NCI-H2171 treated with DMSO at 0.1 percent for 48 hours (cell line): ENCODE measurements at places on chromosomes 12 and 14.
A peak's percentile ranks its signal among the peaks of the same experiment; 100 is the strongest.

DNA sequence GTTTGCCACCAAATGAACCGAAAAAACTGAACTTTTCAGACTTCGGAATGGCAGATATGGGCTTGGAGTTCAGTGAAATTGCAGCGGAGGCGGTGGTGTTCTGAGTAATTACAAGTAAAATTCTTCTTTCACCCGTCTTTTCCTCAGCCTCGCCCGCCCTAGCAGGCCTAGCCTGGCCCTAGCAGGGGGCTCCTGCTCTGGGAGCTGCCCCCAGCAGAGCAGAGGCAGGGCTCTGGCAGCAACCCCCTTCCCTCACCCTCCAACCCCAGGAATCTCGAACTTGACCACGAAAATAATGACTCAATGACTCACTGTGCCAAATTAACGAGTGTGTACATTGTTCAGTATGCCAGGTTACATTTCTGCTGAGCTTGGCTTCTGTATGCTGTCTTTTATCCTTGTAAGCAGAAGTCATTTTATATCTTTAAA is 1.1 kb downstream of the PAPLN start:
- no peak for DNase-seq

DNA sequence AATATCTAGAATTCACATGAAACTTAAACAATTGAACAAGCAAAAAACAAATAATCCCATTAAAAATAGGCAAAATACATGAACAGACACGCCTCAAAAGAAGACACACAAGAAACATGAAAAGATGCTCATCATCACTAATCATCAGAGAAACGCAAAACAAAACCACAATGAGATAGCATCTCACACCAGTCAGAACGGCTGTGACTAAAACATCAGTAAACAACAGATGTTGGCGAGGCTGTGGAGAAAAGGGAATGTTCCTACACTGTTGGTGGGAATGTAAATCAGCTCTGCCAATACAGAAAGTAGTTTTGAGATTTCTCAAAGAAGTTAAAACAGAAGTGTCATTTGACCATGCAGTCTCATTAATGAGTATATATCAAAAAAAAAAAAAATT is 121.3 kb downstream of the PTPRO start:
- no peak for DNase-seq

- no peak for DNase-seq
These were observed 42.7 kb upstream of the OXA1L start for GRCh38 chr14:22723815-22724214.

DNA sequence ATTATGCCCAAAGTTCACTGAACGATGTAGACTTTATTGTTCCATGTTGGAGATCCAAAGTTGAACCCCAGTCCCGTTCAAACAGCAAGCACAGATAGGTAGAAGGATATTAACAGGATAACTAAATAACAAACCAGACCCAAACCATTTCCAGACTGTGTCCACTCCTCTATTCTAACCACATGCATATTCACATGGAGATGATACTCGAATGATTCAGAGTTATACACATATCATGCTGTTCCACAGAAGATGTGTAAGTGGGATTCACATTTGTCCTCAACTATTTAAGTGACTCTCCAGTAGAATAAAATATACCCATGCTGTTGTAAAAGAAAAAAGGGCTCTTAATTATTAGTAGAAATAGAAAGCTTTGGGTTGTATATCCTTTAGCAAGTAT is 185.9 kb downstream of the ITPR2 start:
- no peak for DNase-seq

GRCh38 chr14:50773632-50774541 is 57.1 kb downstream of the NIN start:
- peak; percentile 36 for DNase-seq

DNA sequence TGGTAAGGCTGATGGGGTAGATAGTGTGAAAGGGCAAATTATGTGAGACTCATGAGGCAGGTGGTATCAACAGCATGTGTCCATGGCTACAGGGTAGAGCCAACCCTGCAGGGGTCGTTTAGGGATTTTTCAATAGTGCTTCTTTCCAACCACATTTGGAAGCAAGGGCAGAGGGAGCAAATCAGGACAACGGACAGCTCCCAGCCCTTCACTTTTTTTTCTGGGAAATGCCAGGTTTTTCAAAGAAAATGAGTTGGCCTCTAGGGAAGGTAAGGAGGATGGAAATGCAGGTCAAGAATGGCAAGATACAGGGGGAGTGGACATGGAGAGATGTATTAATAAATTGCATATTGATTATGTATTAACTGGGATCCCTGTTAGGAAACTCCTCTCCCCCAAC is 4.9 kb upstream of the CMA1 start:
- DNase-seq: no peak

DNA sequence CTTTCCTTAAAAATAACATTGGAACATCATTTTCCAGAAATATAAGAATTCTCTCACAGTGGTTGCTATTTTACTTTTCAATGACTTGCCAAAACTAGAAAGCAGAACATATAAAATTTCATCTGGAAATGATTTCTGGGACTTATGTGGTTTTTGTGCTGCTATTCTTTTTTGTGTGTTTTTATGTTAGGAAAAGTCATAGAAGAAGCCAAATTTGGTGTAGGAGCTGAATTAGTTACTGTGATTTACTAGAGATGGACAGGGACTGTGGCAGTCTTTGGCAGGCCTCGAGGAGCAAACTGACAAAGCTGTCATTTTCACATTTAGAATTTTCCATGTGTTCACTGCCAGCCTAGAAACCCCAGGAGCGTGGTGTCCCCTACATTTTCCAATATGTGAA is 38.3 kb upstream of the LDHB start:
- DNase-seq: no peak

DNA sequence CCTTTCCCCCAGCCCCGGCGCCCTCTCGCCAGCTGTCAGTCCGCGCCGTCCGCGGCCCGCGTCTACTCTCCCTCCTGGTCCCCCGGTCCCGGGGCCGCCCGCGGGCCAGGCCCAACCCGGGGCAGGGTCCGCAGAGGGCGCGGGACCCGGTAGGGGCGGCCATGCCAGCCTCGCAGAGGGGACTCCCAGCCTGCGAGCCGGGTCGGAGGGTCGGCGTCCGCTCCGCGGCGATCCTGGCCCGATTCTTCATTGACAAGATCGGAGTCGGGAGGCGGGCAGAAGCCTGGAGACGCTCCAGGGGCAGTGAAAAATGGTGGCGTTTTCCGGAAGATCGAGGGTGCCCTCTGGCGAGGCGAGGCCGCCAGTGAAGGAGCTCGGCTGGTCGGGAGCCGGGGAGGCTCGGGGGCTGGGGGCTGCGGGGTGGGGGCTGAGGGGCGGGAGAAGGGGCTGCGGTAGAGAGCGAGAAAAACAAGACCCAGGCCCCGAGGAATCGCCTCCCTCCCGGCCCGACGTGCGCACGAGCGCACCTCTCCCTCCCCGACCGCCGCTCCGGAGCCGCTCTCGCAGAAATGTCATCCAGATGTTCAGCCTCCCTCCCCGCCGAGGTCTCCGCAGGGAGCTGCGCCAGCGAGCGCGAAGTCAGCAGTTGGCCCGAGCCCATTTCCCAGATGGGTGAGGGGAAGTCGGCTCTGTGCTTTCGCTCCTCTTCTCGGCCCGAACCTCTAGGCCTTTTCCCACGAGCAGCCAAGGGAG is 647 bp upstream of the TGFB3 start:
- peak; percentile 90 for DNase-seq

- no peak for DNase-seq
These were observed 215.4 kb upstream of the NAV3 start for GRCh38 chr12:77615332-77615731.

DNA sequence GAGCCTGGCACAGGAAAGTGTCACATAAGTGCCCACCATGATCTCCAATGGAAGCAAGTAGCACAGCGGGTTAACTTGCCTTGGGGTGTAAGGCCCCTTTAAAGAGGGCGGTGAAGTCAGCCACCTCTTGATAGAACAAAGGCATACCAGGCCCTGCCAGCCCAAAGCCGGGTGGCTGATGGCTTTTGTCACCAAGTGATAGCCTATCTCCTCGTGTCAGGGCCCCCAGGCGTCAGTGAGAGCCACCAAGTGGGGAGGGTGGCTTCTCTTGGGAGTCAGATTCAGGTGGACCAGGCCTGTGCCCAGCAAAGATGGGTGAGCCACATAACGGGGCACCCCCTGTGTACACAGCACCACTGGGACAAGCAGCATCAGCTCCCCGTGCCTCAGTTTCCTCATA is 8.3 kb upstream of the MYL2 start:
- no peak for DNase-seq

GRCh38 chr14:101808020-101808641 is 46.6 kb downstream of the PPP2R5C start:
- DNase-seq: peak; percentile 40

DNA sequence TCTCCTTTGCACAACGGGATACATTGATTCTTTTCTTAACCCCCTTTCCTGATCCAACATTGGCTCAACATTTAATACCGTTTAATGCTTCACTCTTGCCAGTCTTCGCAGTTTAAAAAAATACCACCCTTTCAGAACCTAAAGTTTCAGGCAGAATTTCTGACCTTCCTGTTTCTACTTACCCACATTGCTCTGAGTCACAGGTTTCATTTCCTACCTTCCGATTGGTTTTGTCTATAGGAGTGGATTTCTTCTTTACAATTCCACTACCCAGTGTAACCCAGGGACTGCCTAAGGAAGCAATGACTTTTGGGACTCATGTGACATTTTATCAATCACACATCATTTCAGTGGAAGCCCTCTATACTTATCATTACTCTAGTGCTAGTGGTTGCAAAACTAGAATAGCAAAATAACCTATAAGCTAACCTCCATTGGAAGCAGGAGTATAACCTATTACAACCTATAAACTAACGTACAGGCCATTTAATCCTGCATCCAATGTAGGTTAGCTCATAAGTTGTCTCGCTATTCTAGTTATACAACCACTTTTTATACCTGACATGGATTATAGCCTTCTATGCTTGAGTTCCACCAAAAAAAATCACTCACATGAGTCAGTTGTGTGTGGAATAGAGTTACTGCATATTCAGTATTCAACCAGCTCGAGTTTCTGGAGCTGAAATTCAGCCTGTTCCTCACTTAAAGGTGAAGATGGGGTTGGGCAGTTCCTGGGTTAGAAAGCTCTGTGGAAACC is 64.9 kb upstream of the KITLG start:
- no peak for DNase-seq

DNA sequence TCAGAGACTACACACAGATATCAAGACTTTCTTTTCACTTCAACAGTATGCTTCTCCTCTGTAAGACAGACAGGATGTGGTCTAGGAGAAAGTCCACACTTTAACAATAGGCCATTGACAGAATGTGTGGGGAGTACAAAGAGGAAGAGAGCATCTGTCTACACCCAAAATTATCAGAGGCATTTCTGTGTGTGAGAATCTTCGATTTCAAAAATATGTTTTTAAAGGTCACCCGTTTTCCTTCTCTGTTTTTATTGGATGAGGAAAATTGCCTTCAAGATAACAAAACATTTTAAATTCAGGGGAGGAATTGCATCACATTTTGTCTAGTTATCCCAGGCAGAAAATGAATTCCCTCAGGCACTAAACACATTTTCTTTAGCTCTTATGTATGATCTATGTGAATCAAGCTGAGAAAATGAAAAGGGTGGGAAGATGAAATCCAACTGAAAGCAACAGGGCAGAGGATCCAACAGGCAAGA is 16.4 kb downstream of the NAV3 start:
- no peak for DNase-seq

DNA sequence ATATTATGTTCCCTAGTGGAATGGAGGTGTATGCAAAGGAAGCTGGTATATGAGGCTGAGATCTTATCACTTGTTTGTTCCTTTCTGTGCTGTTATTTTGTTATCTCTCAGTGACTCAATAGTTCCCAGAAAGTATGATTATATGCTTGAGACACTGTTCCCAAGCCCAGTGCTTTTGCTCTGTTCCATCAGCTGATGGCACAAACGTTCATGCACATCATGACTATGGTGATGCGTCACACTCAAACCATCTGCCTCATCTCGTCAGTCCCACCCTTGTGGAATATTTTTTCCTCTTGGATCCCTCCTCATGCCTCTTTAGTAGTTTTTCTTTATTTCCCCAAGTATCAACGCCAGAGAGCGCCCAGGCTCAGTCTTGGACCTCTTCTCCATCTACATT is 786.9 kb downstream of the AACS start:
- DNase-seq: no peak

DNA sequence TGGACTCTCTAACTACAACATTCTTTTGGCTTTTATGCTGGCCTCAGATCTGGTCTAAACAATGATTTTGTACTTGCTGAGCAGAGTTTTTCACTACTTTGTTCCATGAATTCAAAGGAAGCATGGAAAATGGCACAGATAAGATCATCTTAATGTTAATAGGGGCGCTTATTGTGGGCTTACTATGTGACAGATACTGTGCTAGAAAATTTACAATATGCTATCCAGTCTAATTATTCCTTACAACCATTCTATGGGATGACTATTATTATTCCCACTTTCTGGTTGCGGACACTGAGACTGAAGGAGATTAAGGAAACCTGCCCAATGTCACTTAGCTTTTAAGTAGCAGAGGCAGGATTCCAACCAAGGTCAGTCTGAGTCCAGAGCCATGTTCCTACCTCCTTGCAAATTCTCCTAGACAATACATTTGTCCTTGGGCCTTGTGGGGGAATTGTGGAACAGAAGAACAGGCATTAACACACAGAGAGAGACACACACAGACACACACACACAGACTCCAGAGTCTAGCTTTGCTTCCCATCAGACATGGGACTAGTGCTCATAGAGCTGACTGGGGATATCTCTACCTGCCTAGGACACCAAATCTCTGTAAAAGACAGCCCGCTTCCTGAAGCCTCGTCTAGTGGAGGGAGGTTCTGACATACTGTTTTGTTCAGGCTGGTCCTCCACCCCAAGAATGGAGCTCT is 107.7 kb downstream of the SLC38A1 start:
- DNase-seq: peak; percentile 22

DNA sequence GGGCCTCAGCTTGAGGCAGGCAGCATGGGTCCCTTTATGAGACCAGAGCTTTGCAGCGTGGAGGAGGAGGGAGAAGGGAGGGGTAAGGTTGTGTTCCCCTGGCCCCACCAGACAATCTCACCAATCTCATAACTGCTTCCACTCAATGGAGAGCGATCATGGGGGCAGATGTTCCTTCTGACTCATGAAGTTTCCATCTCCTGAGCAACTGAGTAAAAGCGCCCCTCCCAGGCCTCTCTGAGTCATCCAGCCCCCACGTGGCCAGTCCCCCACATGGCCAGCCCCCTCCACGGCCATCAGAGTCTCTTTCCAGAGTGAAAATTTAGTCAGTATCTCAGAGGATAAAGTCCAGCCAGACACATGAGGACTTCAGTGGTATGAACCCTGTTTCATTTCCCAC is 39.2 kb upstream of the PLXNC1 start:
- no peak for DNase-seq

DNA sequence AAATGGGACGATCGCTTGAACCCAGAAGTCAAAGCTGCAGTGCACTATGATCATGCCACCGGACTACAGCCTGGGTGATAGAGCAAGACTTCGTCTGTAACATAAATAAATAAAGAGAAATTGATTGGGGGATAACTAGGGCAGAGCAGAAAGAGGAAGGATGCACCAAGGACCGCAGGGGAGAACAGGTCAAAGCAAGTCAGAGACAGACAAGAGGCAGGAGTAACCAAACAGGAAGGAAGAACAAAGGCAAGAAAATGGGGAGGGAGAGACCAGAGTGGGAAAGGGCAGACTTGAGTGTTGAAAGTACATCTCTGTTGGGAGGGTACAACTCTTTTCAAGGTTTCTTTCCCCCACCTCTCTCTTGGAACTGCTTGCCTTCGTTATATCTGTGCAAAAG is 50.8 kb upstream of the ELK3 start:
- no peak for DNase-seq

- DNase-seq: peak; percentile 91
These were observed 59.1 kb downstream of the FBXW8 start for GRCh38 chr12:116969615-116970585.
